NCI-H526 (cell line): ENCODE measurements at places on chromosomes 7 and 10.

DNA sequence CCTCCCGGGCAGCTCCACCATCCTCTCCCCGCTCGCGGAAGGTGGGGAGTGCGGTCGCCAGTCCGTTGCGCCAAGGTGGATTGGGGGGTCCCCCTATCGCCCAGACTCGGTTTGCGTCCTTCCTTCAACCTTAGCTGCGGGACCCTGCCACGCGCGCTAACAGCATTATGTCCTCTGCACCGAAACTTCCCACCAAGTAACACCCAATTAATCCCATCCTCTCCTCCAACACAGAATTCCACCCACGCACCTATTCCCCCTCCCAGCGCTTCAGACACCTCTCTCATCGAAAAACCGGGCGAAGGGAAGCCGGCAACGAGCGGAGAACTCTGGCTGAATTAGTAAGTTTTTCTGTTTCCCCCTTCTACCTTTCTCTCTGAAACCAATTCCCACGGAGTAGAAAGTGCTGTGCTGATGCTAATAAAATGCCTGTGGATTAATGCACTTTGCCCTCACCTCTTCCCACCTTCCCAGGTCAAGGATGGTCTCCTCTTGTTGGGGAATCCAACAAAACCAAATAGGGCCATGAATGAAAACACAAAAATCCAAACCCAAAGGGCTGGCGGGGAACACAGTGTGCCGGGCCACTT is 947 bp downstream of the HOXA3 start:
- no peak for DNase-seq

GRCh38 chr7:35362341-35362740 is 108.4 kb upstream of the TBX20 start:
- no peak for DNase-seq

GRCh38 chr7:152677808-152678670 is 2.1 kb upstream of the XRCC2 start:
- DNase-seq: no peak

GRCh38 chr7:35908331-35909216 is 107.7 kb downstream of the SEPTIN7 start:
- DNase-seq: no peak

DNA sequence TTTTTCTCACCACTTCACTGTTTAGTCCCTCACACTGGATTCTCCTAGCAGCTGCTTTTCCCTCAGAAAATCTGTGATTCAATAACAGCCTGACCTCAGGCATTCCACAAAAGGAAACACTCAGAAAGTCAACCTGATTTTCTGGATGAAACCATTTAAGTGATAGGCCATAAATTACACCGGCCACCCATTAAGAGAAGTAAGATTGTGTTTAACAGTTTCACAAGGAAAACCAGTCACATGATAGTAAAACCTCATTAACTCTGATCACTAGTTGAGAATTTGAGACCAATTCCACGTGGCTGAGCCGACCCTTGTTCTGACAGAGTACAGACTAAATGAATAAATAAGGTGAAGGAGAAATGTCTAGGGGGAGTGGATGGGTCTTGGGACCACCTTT is 7.7 kb downstream of the GRM8 start:
- no peak for DNase-seq

DNA sequence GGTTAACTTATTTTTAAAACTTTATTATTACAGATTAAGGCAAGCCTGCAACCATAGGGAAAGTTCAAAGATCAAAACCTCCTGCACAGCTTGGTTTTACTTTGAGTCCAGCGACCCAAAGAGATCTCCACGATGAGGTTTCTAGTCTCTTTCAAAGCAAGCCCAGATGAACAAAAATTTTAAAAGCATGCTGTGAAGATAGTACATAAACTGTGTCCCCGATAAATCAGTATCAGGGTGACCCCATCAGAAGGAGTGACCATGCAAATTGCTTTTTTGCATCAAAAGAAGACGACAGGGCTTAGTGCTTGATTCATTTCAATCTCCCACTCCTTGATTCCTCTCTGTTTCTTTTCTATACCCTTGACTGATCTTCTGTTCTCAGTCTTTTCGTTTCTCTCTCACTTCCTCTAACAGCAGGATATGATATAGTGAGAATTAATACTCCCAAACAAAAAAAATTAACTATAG is 16.0 kb upstream of the DNTT start:
- DNase-seq: no peak

- DNase-seq: no peak
These were observed 57.4 kb downstream of the FAM241B start for GRCh38 chr10:69687426-69687825.

- DNase-seq: peak; percentile 46
These were observed 98.3 kb downstream of the COL13A1 start for GRCh38 chr10:69899727-69900595.

GRCh38 chr10:58508316-58508715 is 4.4 kb upstream of the BICC1 start:
- DNase-seq: no peak

DNA sequence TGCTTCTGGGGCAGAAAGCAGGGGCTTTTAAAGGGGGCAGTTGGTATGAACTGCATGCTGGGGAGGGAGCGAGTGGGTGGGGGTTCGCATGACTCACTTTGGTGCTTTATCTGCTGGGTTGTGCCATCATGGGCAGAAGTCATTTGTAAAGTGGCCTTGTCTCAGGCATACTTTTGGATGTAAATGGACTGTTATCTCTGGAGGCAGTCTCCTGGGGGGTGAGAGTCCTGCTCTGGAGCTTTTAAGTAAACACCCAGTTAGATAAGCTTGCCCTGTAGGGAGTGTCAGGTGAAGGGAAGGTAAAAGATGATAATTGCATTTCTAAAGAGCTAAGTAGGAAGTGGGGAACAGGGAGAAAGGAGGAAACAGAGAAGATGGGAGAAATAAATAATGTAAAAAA is 1.6 kb upstream of the GSTO1 start:
- no peak for DNase-seq

DNA sequence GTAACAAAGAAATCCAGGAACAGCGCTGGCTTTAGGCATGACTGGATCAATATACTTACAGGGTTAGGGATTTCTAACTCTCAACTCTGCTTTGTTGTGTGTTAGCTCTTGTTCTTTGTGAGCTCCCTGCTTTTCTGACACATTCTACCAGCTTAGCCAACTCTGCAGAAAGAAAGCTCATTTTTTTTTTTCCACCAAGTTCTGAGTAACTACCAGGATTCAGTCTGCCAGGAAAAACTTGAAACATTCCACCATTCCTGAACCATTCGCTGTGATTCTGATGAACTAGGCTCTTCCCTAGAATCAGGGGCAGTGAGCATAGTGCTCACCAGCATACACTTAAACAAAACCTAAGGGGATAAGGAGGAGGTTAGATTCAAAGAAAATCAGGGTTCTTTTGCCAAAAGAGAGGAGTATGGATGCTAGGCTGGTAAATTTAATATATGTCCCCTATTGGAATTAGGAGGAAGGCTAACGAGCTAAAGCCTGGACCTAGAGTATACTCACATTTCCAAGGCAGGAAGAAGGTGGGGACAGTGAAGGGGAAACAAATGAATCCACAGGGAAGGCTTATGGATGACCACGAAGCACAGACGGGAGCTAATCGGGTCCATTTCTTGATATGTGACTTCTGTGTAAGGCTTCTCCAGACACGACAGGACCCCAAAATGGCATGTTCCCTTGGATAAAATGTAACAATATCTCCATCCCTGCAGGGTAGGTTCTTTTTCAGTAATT is 183.4 kb downstream of the PRKG1 start:
- DNase-seq: no peak
